ENCODE measurements at places on chromosomes 7 and 10.

GRCh38 chr7:901388-902154, 25.2 kb downstream of the GET4 start:
- DNase-seq: peak; percentile 90

- DNase-seq: no peak
Observed at GRCh38 chr7:2360796-2361195, 6.2 kb downstream of the EIF3B start.

DNA sequence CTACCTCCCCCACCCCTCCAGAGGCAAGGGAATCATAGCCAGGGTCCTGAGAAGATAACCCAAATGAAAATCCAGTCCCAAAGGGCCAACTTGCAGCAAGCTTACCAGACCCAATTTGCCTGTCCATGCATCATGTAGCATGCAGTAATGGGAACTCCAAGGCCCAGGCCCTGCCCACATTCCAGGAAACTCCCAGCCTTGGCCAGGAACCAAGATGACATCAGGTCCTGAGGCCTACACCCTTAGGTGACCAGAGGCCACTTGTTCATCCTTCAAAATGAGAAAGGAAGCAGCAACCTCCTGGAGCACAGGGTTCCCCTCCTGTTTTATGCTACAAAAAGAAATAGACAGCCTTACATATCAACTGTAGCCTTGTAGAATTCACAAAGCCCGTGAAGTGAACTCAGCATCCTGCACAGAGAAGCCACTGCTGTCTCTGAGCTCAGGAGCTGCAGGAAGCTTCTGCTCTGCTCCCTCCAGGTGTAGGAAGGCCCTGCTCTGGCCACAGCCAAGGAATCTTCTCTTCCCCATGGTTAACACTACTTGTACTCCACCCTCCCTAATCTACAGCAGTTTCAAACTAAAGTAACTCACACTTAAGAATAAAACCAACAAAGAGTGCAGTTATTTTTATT, 30.3 kb upstream of the GRB10 start:
- DNase-seq: no peak

GRCh38 chr7:129671266-129671665, 59.7 kb downstream of the NRF1 start:
- DNase-seq: no peak

- DNase-seq: no peak
Observed at GRCh38 chr7:42227021-42227420, 10.0 kb downstream of the GLI3 start.

DNA sequence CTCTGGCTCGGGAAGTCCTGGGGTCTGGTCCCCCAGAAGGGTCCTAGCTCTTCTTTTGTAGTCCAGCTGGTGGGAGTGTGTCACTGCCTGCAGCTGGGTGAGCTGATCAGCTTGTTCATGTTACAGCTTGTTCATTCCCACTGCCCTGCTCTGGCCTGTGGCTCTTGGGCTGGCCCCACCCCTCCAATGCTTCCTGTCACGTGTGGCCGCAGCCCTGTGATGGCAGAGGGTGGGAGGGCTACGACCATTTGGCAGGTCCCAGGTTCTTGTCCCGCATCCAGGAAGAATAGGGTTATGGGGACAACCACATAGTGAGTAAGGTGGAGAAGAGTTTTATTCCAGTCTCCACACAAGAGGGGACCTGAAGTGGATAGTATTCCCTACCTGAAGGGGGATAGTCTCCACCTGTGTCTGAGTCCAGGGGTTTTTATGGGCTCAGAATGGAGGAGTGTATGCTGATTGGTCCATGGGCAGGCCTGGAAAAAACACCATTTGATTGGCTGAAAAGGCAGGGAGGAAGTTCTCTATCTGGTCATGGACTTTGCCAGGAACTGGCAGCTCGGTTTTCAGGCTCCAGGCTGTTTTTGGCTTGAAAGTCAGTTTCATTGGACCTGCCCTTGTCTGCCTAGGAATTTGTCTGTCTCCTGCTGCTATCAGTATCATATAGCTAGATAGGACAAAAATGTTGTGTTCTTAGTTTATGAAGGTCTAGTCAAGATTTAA, 13.1 kb downstream of the SDHAF3 start:
- DNase-seq: no peak

GRCh38 chr10:104301907-104302690, 33.1 kb downstream of the GSTO2 start:
- DNase-seq: no peak

- DNase-seq: no peak
Observed at GRCh38 chr10:122189185-122189584, 81.9 kb upstream of the BTBD16 start.

GRCh38 chr7:150978126-150978789, at the start of gene KCNH2:
KCNH2 (minus strand) TSS chr7:150978321; CDS start chr7:150977913, 408 bp downstream.
- peak; percentile 59 for DNase-seq

- no peak for DNase-seq
Observed at GRCh38 chr7:130901209-130901783, 167.3 kb upstream of the KLF14 start.

GRCh38 chr7:85529201-85529600, 342.3 kb upstream of the SEMA3D start:
- no peak for DNase-seq

DNA sequence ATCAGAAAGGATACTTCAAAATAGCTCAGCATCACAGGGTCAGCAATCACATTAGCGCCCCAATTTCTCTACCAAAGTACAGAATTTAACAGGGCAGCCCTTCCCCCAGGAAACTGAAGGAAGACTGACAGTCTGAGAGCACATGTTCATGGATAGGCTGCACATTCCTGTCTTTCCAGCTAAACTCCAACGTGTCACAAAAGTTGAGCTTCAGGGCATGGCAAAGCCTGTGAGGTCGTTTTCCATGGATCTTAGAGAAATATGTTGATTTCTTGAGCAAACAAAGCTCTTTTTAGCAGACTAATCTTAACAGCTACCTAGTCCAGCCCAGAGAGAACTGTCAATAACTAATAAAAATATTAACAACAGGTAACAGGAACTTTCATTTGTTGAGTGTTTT, 207.9 kb downstream of the GRM3 start:
- DNase-seq: no peak

GRCh38 chr7:132528695-132529094, 47.6 kb downstream of the PLXNA4 start:
- DNase-seq: no peak

- no peak for DNase-seq
Observed at GRCh38 chr7:22845221-22845834, 22.7 kb upstream of the TOMM7 start.

DNA sequence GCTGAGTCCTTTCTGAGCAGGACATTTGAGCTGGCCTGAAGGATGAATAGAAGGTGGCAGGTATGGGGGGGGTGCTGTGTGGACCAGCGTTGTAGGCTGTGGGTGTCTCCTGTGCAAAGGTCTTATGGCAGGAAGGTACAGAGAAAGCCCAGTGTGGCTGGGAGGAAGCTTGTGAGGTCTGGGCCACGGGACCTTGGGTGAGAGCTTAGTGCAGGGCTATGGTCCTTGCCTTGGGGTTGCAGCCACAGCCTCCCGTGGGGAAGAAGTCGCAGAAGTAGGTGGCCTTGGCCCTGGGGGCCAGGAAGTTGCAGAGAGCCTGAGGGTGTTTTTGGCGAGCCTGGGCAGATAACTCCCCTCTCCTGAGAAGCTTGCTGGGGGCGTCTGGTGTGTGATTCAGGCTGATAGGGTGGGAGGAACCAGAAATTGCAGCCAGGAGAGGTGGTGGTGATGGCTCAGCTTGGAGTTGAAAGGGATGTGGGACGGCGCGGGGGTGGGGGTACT, 172.0 kb upstream of the TNRC18 start:
- DNase-seq: peak; percentile 74

DNA sequence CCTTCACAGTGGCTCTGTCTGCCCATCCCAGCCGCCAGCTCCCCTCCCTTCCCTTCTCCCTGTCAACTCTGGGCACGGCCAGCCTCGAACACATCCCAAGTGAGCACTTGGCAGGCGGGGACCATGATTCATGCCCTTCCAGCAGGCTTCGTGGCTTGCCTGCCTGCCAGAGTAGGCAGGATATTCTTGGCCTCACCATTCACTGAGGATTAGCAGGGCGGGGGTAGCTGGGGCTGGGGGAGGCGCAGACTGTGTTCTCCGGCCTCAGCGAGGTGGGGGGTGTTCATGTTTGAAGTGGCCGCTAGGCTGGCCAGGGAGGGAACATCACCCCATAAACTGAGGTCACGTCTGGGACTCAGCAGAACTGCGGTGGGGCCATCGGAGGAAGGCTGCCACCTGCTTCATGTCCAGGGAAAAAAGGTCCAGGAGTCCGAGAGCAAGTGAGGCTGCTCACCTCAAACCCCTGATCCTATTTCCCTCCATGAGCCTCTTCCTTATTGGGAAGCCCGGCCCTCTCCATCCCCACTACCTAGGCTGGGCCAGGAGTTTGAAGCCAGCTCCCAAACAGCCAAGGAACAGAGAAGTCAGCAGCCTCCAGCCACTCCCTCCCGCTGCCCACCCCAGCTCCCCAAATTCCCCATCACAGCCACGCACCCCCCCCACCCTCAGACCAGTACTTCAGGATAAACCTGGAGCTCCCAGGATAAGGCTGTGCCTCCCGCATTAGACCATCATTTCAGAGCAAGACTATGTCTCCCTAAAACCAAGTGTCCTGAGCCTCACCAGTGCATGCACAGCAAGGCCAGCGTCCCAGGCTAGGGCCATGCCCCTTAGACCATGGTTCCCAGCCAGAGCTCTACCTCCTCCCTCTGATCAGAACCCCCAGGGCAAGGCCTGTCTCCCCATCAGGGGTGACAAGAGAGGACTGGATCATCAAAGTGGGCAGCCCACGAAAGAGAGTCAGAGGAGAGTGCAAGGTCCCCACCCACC, 42.8 kb upstream of the RABGEF1 start:
- no peak for DNase-seq

DNA sequence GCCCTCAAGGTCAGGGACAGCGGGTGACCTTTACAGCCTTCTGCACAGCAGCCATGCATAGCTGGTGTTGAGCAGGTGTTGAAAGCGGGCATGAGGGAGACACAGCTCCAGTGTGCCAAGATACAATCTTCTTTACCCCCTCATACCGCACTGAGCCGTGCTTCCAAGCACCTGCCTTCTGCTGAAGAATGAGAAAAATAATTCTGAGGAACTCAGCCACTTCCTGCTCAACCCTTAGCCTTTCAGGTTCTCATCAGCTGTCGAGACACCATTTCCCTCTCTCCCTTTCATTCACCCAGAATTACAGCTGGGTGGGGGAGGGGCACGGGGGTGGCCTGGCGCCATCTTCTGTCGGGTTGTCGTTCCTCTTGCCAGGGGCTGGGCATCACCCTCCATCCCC, 58.6 kb downstream of the COL13A1 start:
- DNase-seq: no peak

- DNase-seq: no peak
Observed at GRCh38 chr10:30756151-30756550, 126.6 kb upstream of the LYZL2 start.

DNA sequence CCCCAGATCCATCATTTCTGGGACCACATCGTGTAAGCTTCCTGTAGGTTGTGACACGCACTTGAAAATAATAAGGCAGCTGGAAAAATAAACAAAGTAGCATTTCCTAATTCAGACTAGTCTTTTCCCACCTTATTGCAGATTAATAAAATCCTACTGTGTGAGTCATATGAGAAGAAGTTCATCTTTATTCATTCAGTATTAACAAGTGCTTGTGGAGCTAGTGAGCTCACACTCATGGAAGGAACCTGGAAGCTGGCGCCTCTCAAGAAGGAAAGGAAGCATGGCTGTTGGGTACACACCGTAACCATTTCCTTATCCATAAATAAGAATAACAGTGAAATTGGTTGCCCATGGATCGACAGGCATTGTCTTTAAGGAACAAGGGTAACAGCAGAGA, 152.6 kb upstream of the PFKP start:
- no peak for DNase-seq

GRCh38 chr7:130309986-130310385, 17.0 kb downstream of the CPA4 start:
- no peak for DNase-seq

GRCh38 chr10:102949916-102950315, 31.8 kb downstream of the CNNM2 start:
- no peak for DNase-seq

DNA sequence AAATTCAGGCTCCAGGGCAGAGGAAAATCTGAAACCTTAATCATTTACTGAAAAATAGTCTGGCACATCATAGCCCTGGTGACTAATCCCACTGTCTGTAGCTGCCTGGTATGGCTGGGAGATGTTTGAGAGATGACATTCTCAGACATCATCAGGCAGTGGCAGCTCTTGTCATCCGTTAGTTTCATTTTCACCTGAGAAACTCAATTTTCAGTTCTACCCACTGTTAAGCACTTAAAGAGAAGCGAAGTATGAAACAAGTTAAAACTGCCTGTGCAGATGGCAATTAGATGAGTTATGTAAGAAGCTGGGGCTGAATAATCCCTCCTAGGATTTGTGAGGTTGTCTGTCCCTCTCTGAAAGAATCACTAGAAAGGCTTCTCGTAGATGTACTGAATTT, 150.2 kb downstream of the NSUN6 start:
- no peak for DNase-seq

Data from erythroblast (primary cell).